NCI-H2081 treated with DMSO at 0.1 percent for 48 hours (cell line): ENCODE measurements at places on chromosomes 5 and 9.

GRCh38 chr9:91817493-91818224 is 132.4 kb downstream of the ROR2 start:
- no peak for DNase-seq

DNA sequence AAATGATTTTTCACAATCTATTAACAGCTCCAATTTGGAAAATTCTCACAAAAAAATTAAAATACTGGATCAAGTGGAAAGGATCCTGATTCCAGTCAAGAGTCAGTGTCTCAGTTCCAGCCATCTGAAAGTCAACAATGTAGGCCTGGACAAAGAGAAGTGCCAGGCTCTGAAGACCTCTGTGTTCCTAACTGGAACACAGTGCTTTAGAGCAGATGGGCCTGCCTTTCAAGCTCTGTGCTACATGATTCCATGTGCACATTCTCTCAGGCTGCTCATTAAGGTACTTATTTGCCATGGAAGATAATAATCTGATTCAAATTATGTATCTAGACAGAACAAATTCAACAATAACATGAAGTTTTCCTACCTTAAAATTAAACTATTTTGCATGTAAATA is 30.2 kb upstream of the ALDH1A1 start:
- DNase-seq: no peak

- DNase-seq: no peak
These were observed 71.4 kb upstream of the FBXW11 start for GRCh38 chr5:172077664-172078425.

DNA sequence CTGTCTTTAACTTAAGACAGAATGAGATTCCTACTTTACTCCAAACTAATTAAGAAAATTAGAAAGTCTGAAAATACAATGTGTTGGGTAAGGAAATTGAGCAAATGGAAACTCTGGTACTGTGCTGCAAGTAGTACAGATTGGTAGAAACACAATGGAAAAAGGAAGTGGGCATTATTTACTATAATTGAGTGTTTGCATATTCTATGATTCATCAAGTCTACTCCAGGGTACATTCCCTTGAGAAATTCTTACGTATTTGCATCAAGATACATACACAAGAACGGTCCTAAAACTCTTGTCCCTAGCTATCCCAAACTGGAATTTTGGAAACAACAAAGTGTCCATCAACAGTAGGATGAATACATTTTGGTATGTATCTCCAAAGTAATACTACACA is 123.5 kb upstream of the TARS1 start:
- DNase-seq: no peak

DNA sequence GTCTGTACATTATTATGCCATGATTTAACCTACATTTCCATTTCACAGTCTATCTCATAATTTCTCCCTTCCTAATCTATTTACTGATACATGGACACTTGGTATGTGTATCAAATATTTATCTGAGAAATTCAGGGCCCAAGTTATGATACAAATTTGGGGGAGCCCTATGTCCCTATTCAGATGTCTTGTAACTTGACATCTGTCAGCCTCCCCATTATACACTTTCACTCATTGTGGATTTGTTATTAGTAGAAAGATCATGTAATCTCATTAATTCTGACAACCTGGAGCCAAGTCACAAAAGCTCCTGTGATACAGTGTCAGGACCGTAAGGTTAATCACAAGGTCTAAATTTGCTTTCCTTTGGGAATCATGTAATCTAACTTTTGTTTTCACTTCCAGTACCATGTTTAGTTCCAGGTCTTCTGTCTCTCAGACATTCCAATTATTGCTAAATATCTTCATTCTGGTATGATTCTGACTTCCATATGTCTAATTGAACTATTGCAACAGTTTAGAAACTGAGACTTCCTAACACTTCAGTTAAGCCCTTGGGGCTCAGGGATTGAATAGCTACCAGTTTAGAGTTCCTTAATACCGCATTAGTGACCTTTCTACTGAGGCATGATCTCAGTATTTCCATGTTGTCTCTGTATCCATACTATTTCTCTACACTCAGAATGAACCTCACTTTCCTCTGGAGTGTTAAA is 182.9 kb upstream of the NUDT12 start:
- DNase-seq: no peak

- DNase-seq: no peak
These were observed 334.2 kb downstream of the SPOCK1 start for GRCh38 chr5:137164961-137165360.

GRCh38 chr9:107358986-107359385 is 75.9 kb downstream of the RAD23B start:
- peak; percentile 93 for DNase-seq

- no peak for DNase-seq
These were observed 2.5 kb upstream of the SLC25A48 start for GRCh38 chr5:135831851-135832555.
